ENCODE measurements at places on chromosomes 3 and 15.

DNA sequence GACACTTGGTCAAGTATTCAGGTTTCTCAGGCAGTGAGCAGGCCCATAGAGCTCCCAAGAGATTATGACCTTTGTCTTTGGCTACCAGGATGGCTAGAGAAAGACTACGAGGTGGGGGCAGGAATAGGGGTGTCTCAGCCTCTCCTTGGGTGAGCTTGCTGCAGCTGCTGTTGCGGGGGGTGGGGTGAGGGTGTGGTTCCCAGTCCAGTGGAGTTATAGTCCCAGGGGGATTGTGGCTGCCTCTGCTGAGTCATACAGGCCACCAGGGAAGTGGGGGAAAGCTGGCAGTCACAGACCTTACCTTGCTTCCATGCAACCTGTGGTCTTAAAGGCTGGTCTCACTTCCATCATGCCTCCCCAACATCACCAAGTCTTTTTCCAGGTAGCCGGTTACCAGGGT is 31.7 kb downstream of the ATP2C1 start:
- DNase-seq = no peak

GRCh38 chr3:126573492-126574117 is 14.9 kb upstream of the C3orf22 start:
- DNase-seq = no peak

DNA sequence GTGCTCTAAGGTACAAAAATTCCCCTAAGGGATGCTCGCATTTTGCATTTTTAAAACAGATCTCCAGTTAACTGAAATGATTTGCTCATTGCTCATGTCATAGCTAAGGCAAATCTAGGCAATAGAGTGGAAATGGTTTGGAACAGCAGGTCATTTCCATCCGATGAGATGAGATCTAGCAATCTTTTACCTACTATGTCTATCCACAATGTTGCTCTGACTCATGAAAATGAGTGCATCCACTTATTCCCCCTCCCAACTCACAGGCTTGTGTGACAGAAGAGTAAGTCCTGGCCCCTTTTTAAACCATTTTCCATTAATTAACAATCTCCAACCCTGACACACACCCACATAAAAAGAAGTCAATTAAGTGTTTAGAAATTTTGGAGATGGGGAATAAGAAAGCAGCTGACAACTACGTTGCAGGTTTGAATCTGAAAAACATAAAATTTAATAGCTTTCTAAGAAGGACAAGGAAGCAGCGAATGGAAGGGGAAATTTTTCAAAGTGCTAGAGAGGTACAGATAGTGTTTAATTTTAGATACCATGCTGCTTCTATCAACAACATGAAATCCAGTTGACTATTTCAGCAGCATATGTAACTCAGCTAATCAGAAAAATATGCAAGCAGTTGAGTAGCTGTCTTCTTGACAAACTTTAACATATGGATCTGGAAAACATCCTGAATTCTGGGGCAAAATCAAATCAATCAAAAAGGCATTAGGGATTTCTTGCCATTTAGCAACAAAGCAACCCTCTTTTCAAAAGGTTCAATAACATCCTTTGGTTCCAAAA is 112.0 kb downstream of the TMCO5A start:
- DNase-seq = no peak

- no peak for DNase-seq
These were observed 324.6 kb downstream of the MFSD1 start for GRCh38 chr3:159126261-159127020.

DNA sequence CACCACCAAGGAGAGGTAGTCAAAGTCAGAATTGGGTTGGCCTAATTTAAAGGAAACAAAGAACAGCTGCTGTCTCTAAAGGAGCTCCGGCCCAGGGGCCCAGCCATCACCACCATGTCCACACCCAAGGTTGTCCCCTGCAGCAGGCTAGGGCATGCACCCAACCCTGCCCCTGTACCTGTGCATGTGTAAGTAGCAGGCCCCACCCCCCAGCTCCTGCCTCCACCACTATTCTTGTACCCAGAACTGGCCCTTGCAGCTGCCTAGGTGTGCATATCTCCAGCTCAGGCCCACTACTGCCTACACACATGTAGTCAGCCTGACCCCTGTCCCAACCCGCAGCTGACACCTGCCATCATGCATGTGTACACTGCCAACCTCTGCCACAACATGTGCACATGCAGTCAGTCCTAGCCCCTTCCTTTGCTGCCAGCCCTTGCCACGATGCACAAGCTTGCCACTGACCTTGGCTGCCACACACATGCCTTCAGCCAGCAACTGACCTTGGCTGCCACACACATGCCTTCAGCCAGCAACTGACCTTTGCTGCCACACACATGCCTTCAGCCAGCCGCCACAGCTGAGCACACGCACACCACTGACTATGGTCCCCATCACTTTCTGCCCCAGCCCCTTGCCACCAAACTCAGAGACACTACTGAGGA is 39.7 kb downstream of the FGF12 start:
- no peak for DNase-seq

- no peak for DNase-seq
These were observed 1060.2 kb downstream of the NSUN3 start for GRCh38 chr3:95123104-95123503.

DNA sequence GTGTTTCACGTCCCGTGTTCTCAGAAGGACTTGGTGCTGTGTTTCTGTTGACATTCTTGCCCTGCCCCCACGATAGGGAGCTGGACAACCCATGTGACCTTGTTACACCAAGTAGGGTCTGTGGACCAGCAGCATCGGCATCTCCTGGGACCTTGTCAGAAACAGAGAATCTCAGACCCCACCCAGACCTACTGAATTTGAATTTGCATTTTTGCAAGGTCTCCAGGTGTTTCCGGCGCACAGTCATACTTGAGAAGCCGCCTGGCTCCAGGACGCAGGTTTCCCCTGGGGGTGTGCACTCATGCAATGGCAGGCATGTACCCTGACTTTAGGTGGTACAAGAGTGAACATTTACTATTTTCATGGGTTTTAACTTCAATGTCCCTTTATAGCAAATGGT is 117.9 kb downstream of the TLE3 start:
- DNase-seq = no peak

DNA sequence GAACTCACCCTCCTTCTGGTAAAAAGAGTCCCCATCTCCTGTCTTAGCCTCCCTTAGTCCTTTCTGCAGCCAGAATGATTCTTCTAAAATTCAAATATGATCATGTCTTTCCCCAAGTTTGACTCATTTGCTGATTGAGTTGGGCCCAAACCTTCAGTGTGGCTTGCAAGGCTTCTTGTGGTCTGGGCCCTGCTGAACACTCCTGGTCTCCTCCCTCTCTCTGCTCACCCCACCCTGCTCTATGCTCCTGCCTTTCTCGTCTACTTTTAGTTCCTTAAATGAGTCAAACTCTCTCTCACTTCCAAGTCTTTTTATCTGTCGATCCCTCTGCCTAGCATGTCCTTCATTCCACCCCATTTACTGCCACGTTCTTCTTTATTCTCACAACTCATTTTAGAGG is 72.6 kb downstream of the CCR1 start:
- no peak for DNase-seq

DNA sequence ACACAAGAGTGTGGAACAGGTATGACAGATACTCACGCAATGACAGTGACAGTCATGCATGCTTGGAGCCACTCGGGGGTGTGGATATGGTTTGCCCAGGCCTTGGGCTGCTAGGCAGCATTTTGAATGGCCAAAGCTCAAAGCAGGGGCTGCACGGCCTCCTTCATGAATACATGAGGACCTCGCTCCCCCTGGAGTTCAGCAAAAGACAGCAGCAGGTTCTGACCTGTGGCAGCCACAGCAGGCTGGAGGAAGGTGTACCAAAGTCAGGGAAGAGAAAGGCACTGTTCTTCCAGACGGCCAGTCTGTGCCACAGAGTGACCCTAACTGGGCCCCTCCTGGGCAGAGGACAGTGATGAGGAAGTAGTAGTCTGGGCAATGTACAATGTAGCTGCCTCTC is 88.2 kb upstream of the C2CD4B start:
- DNase-seq = no peak

- DNase-seq = no peak
These were observed 78.7 kb downstream of the ISG20 start for GRCh38 chr15:88717382-88718031.

DNA sequence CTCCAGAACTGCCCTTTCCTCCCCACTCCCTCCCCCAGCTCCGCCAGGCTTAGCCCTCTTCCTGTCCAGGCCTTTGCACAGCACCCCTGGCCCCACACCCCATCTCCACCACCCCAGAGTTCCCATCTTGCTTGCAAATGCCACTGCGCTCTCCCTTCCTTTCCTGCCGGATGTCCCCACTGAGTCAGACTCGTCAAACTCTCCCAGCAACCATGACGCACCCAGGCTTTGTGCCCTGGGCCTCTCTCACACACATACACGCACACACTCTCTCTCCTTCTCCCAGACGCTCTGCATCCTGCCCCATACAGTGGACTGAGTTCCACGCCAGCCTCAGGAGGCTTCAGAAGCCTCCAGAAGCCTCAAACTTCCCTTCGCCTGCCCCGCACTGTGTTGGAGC is 2.8 kb upstream of the CCDC9B start:
- DNase-seq = peak; percentile 94

- no peak for DNase-seq
These were observed 41.3 kb downstream of the ST6GAL1 start for GRCh38 chr3:186971578-186971977.

DNA sequence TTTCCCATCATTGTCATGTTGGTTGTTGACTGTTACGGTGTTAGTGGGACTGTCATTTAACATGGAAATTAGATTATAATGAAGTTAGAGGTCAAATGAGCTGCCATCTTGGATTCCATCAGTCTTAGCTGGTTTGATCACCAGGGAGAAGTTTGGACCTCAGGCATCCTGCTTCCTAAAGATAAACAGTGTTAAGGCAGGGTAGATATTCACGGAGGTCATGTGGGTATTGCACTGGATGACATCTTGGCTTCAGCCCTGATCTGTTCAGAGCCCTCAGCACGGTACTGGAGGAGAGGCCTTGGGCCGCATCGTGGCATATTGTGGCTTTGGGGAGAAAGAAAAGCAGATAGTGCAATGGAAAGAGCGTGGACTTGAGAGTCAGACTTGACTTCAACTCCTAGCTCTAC is 11.1 kb upstream of the MUC20 start:
- DNase-seq = no peak

- no peak for DNase-seq
These were observed at the start of gene TRANK1 for GRCh38 chr3:36944641-36945270. TSS of gene TRANK1 (minus strand) at chr3:36945054. CDS start at chr3:36944809, 245 bp downstream.

DNA sequence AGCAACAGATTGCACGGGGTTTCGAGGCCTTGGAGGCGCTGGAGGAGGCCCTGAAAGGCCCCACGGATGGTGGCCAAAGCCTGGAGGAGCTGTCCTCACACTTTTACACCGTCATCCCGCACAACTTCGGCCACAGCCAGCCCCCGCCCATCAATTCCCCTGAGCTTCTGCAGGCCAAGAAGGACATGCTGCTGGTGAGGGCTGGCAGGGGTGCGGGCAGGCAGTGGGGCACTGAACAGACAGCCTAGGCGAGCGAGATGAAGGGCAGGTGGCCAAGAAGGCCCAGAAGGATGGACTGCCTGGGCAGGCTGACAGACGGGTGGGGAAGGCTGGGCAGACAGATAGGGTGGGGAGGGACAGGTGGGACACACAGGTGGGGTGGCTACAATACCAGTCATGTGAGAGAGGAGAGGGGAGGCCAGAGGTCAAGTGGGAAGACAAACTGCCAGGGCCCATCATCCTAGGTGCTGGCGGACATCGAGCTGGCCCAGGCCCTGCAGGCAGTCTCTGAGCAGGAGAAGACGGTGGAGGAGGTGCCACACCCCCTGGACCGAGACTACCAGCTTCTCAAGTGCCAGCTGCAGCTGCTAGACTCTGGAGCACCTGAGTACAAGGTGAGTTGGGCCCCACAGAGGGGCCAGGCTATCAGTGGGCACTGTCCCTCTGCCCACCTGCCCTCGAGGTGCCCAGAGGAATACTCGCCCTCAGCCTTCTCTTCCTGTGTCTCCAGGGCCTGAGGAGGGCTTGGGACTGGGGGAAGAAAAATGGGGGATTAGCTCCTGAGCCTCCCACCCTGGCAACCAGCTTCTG is 3.1 kb downstream of the PARP3 start:
- DNase-seq = no peak

- no peak for DNase-seq
These were observed 178.5 kb downstream of the NR1D2 start for GRCh38 chr3:24123596-24123995.

GRCh38 chr15:66424963-66425612 is 38.4 kb downstream of the MAP2K1 start:
- no peak for DNase-seq

- DNase-seq = no peak
These were observed 82.0 kb downstream of the GPR156 start for GRCh38 chr3:120203016-120203415.

- DNase-seq = no peak
These were observed 90.0 kb downstream of the GAP43 start for GRCh38 chr3:115713284-115713683.

GRCh38 chr3:63523100-63523499 is 129.4 kb upstream of the SNTN start:
- no peak for DNase-seq

DNA sequence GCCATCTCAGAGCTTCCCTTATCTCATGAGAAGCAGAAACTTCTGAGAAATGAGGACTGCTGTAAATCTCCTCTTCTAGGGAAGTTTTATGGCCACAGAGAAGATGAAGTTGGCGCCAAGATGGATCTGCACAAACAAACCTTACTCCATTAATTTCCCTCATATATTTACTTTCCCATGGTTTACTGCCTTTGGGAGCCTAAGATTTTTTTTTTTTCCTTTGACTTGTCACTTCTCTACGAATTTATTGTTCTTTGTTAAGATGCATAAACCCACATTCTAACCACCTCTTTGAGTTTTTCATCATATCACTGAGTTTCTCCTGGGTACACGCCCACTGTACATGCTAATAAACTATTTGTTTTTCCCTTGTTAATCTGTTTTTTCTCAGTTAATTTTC is 21.5 kb upstream of the NPTN start:
- DNase-seq = no peak

- DNase-seq = no peak
These were observed 28.6 kb downstream of the NEK10 start for GRCh38 chr3:27340534-27340933.

- no peak for DNase-seq
These were observed 52.6 kb upstream of the ABHD10 start for GRCh38 chr3:111926266-111926676.

GRCh38 chr15:43186003-43186353 is 775 bp downstream of the CCNDBP1 start:
- no peak for DNase-seq

DNA sequence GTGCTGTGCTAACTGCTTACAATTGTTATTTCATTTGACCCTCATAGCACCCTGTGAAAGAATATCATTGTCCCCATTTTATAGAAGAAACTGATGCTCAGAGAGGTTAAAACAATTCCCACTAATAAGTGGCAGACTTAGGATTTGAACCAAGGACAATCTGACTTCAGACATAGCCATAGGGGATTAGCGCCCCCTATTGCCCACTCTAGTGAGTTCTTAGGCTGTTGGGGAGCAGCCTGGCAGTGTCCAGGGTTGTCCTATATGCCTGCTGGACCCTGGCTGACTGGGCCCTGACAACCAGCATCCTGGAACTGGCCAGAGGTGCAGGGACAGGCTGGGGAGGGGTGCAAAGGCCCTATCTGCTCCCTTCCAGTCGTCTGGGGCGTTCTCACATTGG is 15.4 kb downstream of the DPH3 start:
- peak; percentile 4 for DNase-seq

- no peak for DNase-seq
These were observed 843.9 kb downstream of the TUSC7 start for GRCh38 chr3:117553461-117553860.

Data from amniotic stem cell (primary cell).